ENCODE measurements at places on chromosomes 4 and X.

DNA sequence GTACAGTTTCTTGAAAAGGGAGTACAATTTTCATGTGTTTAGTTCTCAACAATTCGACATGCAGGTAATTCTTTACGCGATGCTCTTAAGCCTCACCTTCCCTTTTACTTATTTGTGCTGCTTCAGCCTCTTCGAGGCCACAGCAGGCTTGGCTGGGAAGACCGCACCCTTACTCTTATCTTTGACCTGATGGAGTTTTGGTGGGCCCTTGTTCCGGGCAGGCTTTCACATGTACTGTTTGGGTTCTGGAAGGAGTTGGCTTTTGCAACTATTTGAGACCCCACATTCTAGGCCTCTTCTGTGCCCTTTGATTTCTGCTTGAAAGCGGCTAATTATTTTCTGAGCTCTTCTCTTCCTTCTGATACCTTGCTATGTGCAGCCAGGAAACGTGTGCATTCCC is 60.2 kb downstream of the FAM193A start:
- no peak for DNase-seq

- no peak for DNase-seq
Measured at GRCh38 chr4:56662782-56663468, 18.2 kb downstream of the HOPX start.

- no peak for DNase-seq
Measured at GRCh38 chr4:176546975-176547374, 227.2 kb downstream of the SPCS3 start.

DNA sequence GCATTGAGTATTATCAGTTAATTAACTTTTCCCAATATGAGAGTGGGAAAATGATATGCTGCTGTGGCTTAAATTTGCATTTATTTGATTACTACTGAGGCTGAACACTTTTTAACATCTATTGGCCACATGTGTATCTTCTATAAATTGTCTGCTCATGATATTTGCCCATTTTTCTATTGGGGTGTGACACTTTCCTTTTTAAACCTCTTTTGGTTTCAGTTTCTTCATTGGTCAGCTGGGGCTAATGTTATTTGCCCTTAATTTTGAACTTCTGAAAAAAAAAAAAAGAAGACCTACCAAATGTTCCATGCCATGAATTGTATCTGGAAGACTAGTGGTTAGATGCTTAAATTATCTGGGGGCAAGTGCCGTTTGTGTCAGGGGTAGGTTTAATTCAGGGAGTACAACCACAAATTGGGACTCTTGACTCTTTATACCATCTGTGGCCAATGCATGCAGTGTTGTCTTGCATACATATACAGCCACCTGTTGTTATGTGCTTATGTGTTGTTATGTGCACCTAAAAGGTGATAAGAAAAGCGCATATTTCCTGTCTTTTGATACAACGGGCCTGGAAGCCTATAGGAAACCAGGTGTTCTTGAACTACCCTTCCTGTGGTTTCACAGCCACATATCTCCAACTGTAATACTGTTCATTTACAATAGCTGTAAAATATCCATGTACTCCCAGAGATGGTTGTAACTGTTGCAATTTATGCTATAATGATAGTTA is 49.0 kb downstream of the SH2D1A start:
- no peak for DNase-seq

- peak; percentile 37 for DNase-seq
Measured at GRCh38 chr4:121192480-121192879, 28.4 kb upstream of the TNIP3 start.

Data from CD8-positive, alpha-beta memory T cell (primary cell).